ACHN (cell line): ENCODE measurements at places on chromosomes 4 and X.

GRCh38 chrX:24055043-24055356, 244 bp downstream of the EIF2S3 start:
- DNase-seq: no peak

- DNase-seq: no peak
These were observed 15.0 kb downstream of the RPS6KA3 start for GRCh38 chrX:20251691-20252090.

- DNase-seq: no peak
These were observed 282.1 kb downstream of the SHOX start for GRCh38 chrX:912677-913076.

GRCh38 chrX:20374900-20375438, 108.3 kb upstream of the RPS6KA3 start:
- DNase-seq: no peak

DNA sequence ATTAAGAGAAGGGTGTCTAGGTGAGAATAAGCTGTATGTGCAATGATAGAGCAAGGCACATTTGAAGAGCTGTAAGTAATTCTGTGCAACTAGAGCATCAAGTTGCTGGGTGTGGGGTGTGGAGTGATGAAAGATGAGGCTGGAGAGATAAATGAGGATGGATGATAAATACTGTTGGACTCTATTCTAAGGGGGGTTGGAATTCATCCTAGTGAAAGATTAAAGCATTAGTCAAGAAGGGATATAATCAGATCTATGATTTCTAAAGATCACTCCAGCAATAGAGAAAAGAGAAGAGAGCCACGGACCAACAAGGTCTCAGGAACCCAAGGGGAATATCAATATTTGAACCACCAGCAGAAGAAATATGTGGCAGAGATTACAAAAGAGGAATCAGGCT, 415.0 kb upstream of the RPS6KA3 start:
- no peak for DNase-seq

- no peak for DNase-seq
These were observed 10.2 kb downstream of the NAT8L start for GRCh38 chr4:2069161-2069971.

DNA sequence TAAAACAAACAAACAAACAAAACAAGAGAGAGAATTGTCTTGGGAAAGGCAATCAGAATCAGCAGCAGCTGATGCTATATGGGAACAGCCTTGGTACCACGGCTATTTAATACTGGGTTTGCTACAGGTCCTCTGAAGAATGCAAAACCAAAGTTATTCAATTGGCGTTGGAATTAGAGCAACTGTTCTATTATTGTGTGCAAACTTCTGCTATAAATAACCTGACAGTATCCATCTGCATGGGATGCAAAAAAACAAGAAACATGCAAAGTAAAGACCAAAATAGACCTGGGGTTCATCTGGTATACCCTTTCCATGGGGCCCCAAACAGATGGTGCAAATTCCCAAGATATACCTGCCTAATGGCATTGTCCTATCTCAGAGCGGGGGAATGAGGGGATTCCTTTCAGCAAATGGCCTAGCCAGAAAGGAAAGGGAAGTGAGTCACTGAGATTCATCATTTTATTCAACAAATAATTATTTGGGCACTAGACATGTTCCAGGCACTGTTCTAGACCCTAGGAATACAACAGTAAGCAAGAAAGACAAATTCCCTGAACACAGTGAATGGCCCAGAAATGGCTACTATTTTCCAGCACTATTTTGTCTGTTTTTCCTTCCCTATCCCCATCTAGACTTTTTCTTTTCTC, 268.9 kb downstream of the FBXW7 start:
- no peak for DNase-seq
